ENCODE measurements at places on chromosomes 1 and 21.

DNA sequence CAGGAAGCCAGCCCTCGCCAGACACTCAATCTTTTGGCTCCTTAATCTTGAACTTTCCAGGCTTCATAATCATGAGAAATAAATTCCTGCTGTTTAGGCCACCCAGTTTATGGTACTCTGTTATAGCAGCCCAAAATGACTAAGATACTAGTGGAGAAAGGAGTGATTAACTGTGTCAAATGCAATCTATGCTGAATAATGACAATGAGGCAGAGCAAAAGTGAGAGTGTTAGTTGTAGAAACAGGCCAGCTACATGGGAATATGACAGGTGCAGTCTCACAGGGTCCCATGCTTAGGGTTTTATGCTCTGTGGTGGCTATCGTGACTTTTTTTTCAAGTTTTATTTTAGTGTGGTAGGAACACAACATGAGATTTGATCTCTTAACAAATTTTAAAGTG lies 888.8 kb downstream of the TTLL7 start:
- no peak for DNase-seq

DNA sequence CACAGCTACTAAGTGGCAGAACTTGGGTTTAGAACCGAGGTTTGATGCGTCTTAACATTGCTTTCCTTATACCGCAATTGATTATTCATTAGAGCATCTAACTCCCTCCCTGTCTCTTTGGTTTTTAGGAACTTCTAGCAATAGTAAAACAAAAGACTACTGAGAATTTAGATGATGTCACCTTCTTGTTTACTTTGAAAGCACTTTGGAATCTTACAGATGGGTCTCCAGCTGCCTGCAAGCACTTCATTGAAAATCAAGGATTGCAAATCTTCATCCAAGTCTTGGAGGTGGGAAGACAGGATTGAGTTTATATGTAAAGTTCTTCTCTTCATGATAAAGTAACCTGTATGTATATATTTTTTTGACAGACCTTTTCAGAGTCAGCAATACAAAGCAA lies 35.0 kb downstream of the ZYG11A start:
- no peak for DNase-seq

DNA sequence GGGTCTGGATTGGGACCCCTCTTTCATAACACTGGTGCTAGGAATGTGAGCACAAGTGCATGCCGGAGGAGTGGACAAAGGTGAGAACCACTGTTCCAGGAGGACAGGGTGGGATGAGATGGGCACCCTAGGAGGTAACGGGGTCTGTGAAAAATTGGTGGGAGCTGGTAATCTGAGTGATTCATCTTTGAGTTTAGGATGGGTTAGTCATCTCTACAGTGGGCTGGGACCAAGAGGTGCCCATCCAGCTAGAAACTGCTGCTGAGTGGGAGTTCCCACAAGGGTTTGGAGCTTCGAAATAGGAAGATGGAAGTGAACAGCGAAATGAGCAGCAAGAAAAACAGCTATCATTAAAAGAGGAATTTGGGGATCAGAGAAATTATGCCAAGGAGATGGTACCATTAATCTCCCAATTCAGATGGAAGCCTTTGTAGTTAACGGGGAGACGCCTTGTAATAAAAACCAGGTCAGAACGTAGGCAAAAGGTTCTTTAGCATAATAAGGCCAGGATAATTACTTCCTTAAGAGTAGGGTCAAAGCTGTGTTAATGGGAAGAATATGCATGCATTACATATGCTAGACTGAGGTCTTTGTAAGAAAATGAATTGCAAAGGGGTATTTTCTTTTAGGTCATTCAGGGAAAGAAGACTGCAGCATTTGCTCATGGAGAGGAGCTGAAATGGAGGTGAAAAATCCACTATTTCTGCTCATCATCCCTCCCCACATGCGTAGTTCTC lies 55.5 kb downstream of the OLFML3 start:
- no peak for DNase-seq

- DNase-seq: peak; percentile 64
These were observed 273.1 kb upstream of the SNX7 start for GRCh38 chr1:98388441-98388840.

DNA sequence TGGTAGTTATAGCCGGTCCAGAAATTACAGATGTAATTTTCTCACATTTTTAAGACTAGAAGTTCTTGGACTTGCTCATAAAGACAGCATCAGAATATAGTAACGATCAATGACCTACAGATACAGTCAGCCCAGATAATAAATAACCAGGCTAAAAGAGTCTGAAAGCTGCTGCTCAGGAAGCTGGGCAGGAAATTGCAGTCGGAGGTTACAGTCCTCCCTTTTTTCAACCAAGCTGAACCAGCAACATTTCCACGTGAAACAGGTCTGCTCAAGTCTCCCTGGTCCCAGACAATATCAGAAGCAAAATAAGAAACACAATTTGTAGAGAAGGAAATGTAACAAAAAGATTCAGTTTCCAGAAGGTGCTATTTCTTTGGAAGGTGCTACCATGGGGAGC lies 457.4 kb downstream of the SIPA1L2 start:
- DNase-seq: no peak

GRCh38 chr1:111212634-111213335 lies 12.3 kb upstream of the DENND2D start:
- DNase-seq: no peak

- peak; percentile 90 for DNase-seq
These were observed 633.8 kb downstream of the PTPRC start for GRCh38 chr1:199272628-199273086.

DNA sequence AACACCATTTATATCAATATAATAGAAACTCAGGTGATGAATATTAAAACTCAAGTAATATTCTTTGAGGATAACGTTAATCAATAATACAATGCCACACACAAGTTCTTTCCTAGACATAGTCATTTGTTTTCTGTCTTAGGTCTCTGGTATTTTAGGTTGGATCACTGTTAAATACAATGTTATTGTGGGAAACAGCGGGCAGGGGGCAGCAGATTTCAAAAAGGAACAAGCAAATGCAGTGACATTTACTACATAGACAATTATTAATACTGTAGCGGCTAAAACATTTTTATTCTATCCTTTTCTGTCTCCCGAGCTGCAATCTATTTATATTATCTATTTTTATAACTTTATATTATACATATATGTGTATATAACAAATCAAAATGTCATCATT lies 186.4 kb upstream of the ZNHIT6 start:
- no peak for DNase-seq

DNA sequence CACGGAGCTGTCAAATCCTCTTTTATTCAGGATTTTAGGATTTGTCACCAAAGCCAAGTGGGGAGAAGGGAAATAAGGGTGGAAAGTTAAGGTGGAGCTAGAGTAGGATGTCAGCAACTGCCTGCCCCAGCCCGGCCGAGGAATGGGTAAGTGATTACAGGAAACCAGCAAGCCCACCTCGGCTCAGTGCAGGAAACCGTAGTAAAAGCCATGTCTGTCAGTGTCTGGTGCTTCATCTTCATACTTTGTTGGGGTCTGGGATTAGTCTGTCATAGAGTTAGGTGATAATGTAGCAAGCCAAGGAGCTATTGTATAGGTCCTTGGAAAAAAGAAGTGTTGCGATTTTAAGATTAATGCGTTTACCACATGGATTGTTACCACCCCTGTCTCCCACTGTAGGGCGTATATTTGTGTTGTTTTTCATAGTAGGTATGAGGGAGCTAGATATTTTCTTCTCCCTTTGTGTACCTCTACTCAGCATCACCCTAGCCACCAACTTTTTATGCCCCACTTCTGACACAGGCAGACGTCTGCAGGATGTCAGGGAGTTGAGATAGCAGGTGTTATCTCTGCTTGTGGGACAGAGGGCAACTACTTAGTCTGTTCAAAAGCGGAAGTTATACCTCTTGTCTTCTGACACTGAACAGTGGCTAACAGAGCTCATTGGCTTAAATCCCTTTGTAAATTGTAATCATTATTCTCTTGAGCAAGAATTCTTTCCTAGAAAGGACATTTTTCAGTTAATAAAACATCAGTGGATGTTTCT lies 253.7 kb downstream of the HHAT start:
- no peak for DNase-seq

DNA sequence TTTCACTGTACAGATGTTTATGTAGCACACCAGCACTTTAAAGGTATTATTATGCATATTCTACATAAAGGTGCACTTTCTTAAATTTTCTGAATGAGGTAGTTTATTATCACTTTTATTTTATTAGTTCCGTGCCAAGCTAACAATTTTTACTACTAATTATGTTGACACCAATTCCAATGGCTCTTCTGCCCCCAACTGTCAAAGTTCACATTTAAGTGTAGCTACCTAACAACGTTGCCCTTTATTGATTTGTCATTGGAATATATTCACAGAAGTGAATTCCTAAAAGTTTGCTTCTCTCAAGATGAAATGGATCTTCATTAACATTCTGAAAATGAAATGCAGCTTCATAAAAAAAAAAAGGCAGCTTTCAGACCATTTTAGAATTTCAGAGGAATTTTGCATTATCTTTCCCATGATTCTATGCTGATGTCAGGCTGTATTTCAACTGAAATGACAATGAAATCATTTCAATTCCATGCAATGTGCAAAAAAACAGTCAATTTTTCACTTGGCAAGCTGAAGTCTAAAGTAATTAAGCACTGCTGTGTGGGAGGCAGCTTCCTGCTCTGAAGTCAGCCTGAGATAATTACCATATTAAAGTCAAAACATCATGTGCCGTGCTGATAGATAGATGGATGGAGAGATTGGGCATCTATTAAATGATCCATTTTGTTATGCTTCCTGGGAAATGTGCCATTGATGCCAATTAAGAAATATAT lies 229.2 kb downstream of the TTLL7 start:
- DNase-seq: no peak

GRCh38 chr1:59340411-59341307 lies 43.8 kb downstream of the FGGY start:
- DNase-seq: no peak
